ENCODE measurements at places on chromosomes 2 and 18. TPM values are rescaled to one million over a fixed set of nuclear protein-coding genes. Genes with fewer than 3 reads are reported as not detected.

GRCh38 chr18:68288408-68288807 is 426.5 kb downstream of the TMX3 start:
- DNase-seq = no peak

- DNase-seq = no peak
Measured at GRCh38 chr2:11128243-11128951, 26.9 kb upstream of the SLC66A3 start.

- no peak for DNase-seq
Measured at GRCh38 chr2:225041207-225041850, 939 bp downstream of the DOCK10 start.

- no peak for DNase-seq
Measured at GRCh38 chr18:79760881-79761280, 36.9 kb upstream of the KCNG2 start.

GRCh38 chr2:74954500-74954874 is 4.0 kb upstream of the POLE4 start:
- no peak for DNase-seq

DNA sequence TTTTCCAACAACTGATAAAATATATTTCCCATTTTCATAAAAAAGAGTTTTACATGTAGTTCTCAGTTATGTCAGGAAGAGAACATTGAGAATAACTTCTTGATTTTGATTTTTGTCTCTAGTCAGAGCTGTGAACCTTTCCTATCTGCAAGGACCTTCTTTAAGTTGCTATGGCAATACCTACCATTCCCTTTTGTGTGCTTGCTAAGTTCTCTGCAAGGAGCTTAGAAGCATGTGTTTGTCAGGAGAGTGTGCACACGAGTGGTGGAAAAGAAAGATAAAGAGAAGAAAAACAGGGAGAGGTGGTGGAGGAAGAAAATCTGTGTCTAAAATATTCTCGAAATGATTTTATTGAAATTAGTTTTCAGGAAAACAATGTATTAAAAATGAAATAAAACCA is 140.3 kb upstream of the SLC8A1 start:
- no peak for DNase-seq

GRCh38 chr2:145930318-145930717 is 1410.4 kb upstream of the ZEB2 start:
- no peak for DNase-seq

- no peak for DNase-seq
Measured at GRCh38 chr2:14094592-14094991, 537.9 kb upstream of the LRATD1 start.

GRCh38 chr2:220708366-220708765 is 863.7 kb downstream of the EPHA4 start:
- no peak for DNase-seq

DNA sequence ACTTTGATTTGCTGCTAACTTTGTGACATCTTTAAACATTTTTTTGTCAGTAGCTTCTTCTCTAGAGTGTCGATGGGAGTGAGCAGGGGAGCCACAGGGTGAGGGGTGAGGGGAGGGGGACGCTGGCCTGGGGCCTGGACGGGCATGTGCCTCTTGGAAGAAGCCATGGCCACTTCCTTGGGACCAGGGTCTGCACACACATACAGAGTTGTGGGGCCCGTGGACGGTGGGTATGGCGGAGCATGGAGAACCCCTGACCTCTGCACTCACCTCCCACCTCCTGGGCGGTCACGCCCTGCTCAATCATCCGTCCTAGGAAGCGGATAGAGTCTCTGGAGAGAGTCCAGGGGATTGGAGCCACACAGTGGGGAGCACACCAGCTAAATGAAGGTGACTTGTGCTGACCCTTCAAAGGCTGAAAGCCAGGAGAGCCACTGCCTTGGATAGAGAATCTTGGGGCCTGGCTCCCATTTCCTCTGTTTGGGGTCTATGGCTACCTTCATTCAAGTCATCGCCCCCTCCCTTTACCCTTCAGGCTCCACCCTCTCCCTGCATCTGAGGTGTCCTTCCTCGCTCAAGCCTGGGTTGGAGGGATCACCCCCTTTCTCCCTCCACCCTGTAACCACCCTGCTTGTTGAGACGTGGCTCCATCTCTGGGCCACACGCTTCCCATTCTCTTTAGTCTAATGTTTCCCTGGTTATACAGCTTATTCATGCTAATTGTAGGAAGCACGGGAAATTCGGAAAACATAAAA is 63.9 kb upstream of the HAAO start:
- no peak for DNase-seq

GRCh38 chr2:241788135-241788534 is 11.5 kb downstream of the GAL3ST2 start:
- DNase-seq = no peak

- DNase-seq = peak; percentile 94
Measured at GRCh38 chr2:174341293-174341994, 6.7 kb downstream of the SP9 start.

GRCh38 chr2:70203086-70203485 is 12.3 kb upstream of the C2orf42 start:
- no peak for DNase-seq

DNA sequence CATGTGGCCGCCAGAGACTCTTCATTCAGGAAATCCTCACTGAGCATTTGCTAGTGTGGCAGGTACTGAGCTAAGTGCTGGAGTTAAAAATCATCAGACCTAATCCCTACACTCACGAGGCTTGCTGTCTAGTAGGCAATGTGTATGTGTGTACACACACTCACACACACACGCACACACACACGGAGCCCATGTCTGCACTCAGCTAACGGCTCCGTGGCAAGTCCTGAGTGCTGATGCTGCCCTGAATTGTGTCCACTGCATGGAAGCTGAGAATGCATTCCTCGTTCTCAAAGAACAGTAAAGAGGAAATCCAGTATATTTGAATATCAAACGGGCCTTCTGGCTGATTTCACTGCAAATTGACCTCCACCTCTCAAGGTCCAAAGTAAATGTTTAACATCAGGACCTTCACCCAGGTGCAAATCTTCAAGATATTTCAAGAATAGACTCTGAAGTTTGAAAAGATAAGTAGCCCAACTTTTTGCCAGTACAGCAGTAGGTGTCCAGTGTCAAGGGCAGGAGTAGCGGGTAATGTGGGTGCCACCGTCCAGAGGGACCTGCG is 136.1 kb upstream of the TTC39C start:
- DNase-seq = no peak

- no peak for DNase-seq
Measured at GRCh38 chr2:235082578-235083338, 130.9 kb downstream of the SH3BP4 start.

RBM44 gene
- 1.2 TPM for total RNA-seq

SPAST gene
- 48.3 TPM for total RNA-seq

DUSP2 gene
- 25.1 TPM for total RNA-seq

ASXL3 gene
- not detected for total RNA-seq

C2orf66 gene
- total RNA-seq = not detected

PDCL3 gene
- 16.2 TPM for total RNA-seq

SERPINB7 gene
- 2.8 TPM for total RNA-seq

RNF103 gene
- 22.7 TPM for total RNA-seq

Data from Karpas-422 (cell line).